ENCODE measurements at places on chromosomes 3 and 15.

GRCh38 chr15:89783861-89784685 lies 7.9 kb downstream of the MESP2 start:
- no peak for DNase-seq

DNA sequence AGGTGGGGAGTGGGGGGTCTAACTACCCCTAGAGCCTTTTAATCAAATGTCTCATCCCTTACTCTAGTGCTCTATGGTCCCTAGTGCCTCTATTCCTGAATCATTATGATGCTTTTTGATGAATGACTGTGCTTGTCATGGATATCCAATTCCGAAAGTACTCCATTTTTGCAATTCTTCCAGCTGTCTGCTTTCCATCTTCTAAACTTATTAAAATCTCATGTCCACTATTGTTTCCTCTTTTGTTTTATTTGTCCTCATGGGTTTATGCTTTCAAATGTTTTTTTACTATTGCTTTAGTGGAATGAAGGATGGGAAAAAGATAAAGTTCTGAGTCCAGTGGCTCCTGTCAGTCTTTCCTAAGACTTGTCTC lies 77.2 kb upstream of the KCNMB2 start:
- DNase-seq: no peak

GRCh38 chr3:31670136-31670535 lies 137.4 kb downstream of the STT3B start:
- DNase-seq: no peak

GRCh38 chr3:143295201-143296080 lies 175.9 kb downstream of the CHST2 start:
- no peak for DNase-seq

GRCh38 chr15:71296315-71296679 lies 181.0 kb downstream of the THSD4 start:
- DNase-seq: no peak

DNA sequence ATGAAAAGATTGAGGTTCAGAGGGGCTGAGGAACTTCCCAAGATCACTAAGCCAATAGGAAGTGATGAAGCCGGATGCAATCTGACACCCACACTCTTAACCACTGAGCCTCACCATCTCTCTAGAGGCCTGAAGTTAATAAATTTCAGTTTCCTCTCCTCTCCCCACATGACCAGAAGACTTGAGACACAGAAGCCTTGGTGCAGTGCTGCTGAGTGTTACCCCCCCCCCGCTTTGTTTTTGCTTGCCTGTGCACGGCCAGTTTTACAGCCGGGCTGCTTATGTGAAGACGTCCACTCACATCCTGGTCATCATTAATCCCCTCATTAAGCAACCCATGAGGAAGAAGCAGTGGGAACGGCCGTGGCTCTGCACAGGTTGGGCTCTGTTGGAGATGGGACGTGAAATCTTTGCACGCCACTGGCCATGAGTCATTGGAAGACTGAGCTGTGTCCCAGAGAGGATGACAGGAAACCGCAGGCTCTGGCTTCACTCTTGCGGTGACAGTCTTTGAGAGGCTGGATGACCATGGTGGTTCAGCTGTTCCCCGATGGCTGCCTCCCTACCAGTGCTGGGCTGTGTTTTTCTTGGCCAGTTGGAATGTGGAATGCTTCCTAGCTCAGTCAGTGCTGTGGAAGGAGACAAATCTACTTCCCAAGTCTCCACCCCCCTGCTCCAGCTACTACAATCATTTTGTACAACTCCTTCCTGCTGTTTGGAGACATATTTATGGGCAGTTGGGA lies 232.6 kb upstream of the LRTM1 start:
- DNase-seq: peak; percentile 100

Measured in ELR (cell line).